Neural progenitor cell (in vitro differentiated cells): ENCODE measurements at places on chromosomes 1 and 21. TPM values are rescaled to one million over a fixed set of nuclear protein-coding genes. Genes with fewer than 3 reads are reported as not detected.

- no peak for DNase-seq
- H3K4me3 ChIP-seq: no peak overlapping the region
- H3K4me1 ChIP-seq: no peaks in the 10 kb centered on the region
These were observed 62.4 kb upstream of the LRP8 start for GRCh38 chr1:53390261-53390660.

DNA sequence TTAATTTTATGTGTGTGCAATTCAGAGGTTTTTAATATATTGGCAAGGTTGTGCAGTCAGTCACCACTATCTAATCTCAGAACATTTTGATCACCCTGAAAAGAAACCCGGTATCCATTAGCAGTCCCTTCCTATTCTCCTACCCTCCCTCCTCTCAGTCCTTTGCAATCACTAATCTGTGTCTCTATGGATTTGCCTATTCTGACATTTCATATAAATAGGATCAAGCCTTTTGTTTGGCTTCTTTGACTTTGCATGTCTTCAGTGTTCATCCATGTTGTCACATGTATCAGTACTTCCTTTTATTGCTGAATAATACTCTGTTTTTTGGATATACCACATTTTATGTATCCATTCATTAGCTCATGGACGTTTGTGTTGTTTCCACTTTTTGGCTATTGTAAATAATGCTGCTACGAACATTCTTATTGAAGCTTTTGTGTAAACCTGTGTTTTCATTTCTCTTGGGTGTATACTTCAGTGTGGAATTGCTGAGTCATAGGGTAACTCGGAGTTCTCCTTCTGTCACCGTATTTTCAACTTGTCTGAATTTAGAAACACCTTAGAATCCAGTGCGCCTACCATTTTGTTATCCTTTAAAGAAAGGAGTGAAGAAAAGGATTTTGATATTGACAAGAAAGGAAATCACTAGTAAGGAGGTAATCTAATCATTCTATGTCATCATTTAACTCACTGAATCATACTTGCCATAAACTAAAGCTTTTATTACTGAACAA is 3.4 kb downstream of the CEP85 start:
- no peak overlapping the region for H3K27ac ChIP-seq
- no peaks in the 10 kb centered on the region for H3K4me1 ChIP-seq
- H3K36me3 ChIP-seq: peaks cover 7% of the 10 kb centered on the region
- no peak overlapping the region for H3K4me3 ChIP-seq
- no peak for DNase-seq

TMEM125 gene
- total RNA-seq: 0.73 and 2.2 TPM in 2 replicates

HHIPL2 gene
- 0.09 TPM in 1 of 2 replicates, not detected in the other for total RNA-seq

GRCh38 chr1:2805801-2806430 is 4.4 kb upstream of the TTC34 start:
- no peak overlapping the region for H3K4me3 ChIP-seq
- H3K4me1 ChIP-seq: no peaks in the 10 kb centered on the region
- no peaks in the 10 kb centered on the region for H3K27me3 ChIP-seq
- no peaks in the 10 kb centered on the region for H3K36me3 ChIP-seq
- no peak for DNase-seq
